ENCODE measurements at places on chromosomes 4 and X. TPM values are rescaled to one million over a fixed set of nuclear protein-coding genes. Genes with fewer than 3 reads are reported as not detected.

STARD8 gene
- 35.0 TPM for total RNA-seq

MYOZ2 gene
- total RNA-seq = not detected

AMTN gene
- total RNA-seq = not detected

GAR1 gene
- total RNA-seq = 78.7 TPM

TMEM47 gene
- 0.04 TPM for total RNA-seq

ANKRD50 gene
- total RNA-seq = 7.5 TPM

SLC26A1 gene
- total RNA-seq = 3.1 TPM

C4orf36 gene
- total RNA-seq = not detected

AMBN gene
- total RNA-seq = not detected

CPZ gene
- total RNA-seq = 1.6 TPM

NALF2 gene
- total RNA-seq = not detected

WDR19 gene
- total RNA-seq = 10.6 TPM

DGKK gene
- not detected for total RNA-seq

Data from K562 (cell line).